Posterior cingulate gyrus (tissue), 11 donors: ENCODE measurements at places on chromosomes 16 and 17.

GRCh38 chr16:49531931-49532840 lies 158.6 kb downstream of the C16orf78 start:
- DNase-seq = no peak

DNA sequence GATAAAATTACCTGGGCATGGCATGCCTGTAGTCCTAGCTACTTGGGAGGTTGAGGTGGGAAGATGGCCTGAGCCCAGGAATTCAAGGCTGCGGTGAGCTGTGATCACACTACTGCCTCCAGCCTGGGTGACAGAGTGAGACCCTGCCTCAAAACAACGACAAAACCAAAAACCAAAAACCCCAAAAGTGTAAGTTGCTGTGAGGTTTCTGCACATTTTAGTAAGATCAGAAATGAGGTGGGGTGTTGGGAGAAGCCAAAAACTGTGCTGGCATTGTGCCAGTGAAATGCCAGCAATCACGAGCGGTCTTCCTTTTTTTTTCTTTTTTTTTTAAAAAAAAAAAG lies 114.6 kb downstream of the PITPNC1 start:
- no peak for DNase-seq

DNA sequence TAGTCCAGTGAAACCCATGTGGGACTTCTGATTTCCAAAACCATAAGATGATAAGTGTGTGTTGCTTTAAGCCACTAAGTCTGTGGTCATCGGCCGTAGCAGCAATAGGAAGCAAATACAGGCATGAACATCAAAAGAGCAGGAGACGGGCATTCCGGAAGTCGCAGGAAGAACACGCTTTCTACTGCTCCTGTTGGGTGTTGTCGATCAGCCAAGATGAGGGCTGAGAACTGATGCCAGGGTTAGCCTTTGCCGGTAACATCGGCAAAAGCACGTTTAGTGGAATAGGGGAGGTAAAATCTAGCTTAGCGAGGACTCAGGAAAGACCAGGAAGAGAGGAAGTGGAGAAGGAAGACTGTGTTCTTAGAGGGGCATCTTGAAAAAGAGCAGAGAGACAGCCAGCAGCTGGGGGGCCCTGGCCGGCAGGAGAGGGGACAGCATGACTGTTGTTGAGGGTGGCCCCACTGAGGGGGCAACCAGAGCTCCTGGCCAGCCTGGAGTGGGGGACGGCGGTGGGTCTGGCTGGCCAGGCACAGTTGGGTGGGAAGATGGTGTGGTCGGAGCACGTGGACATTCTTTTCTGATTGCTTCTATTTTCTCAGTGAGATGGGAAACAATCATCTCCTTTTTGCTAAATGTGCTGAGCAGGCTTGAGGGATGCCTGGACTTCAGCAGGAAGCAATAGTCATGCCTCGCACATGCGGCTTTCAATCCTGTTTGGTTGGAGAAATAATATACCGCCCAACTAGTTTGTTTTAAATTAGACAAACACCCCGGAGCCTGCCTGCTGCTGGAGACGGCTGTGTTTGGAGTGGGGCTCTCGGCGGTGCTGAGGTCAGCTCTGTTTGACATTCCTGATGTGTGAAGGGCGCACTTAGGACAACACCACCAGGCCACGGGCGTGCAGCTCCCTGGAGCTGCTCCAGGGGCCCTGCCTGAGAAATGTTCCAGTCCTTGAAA lies 109.9 kb downstream of the METRNL start:
- no peak for DNase-seq

GRCh38 chr17:45387739-45388138 lies 44.9 kb downstream of the ARHGAP27 start:
- DNase-seq = no peak

DNA sequence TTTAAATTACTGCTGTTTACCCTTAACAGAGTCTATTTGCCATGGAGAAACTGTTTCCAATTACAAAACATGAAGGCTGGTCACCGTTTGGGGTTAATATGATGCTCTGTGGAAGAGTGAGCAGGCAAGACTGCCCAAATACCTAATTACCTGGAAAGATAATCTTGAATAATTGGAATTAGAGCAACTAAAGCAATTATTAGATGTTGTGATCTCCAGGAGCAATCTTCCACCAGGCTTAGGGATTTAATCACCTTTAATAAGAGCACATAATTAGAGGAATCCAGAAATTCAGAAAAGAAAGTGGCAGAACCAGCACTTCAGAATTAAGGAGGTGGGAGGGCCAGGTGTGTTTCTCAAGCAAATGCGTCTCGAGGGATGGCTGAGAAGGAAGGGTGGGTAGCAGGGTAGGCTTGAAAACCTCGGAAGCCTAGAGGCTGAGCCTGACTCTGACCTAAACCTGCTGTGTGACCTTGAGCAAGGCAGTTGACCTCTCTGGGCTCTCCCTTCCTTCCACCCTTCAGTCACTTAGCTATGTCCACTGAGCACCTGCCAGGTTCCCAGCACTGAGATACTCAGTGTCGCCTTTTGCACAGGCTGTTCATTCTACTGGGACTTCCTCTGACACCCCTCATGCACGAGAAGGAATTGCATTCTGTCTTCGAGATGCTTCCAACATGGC lies 113.2 kb downstream of the GSG1L start:
- DNase-seq = no peak

DNA sequence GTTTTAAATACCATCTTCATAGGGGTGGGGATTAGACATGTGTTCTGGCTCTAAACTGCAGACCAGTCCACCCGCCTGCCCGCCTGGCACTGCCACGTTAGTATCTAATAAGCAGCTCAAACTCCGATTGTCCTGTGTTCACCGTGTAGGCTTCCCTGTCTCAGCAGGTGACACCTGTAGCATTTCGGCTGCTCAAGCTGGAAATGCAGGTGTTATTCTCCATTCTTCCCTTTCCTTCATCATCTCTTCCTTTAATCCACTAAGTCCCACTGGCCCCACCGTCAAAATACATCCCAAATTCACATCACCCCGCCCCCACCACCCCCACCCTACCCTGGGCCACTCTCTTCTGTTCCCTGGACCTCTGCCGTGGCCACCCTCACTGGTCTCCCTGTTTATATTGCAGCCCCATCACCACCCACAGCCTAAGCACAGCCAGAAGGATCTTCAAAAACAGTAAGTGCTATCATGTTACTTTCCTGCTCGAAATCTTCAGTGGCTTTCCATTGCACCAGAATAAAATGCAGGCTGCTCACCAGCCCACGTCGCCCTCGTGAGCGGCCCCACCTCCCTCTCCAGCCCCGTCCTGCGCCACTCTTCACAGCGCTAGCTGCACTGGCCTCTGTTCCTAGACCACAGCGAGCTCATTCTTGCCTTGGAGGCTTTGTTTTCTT lies 65.1 kb downstream of the RTN4RL1 start:
- peak; percentile 66 for DNase-seq

- no peak for DNase-seq
Measured at GRCh38 chr17:57001541-57001940, 23.6 kb downstream of the SCPEP1 start.

DNA sequence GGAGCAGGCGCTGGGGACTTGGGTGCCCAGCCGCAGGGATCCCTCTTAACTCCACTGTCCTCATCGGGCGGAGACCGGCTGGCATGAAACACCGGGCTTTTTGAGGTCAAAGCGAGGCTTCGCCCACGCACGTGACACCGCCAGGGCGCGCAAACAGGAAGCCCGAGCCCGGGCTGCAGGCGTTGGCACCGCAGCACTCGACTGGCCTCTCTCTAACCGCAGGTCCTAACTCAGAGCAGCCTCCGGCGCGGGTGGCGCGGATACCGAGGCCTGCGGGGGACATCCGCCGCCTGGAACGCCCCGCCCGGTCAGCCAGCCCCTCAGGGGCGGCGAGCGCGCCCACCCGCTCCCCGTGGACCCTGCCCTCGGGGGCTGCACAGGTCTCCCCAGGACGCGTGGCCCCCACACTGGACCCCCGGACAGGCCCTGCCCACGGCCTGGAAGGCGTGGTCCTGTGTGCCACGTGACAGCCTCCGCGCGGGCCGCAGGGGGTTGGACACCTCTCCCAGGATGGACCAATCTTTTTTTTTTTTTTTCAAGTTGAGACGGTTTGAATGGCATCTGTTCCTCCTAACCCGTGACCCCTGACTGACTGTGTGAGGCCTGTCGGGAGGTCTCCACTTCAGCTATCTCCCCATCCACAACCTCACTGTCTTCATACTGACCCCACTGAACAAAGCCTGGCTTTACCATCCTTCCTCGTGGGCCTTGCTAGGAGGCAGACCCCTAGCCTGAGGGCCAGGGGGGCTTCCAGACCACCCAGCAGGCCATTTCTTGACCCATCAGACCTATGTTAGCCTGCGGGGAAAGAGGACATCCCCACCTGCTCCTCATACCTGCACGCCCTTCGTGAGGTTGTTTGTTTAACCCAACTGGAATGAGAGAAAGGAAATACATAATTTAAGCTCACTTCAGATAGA lies 8.4 kb upstream of the SLC47A2 start:
- DNase-seq = peak; percentile 79

GRCh38 chr17:33436321-33436720 lies 143.2 kb upstream of the ASIC2 start:
- DNase-seq = no peak

GRCh38 chr16:75011634-75012307 lies 12.9 kb downstream of the ZNRF1 start:
- no peak for DNase-seq

DNA sequence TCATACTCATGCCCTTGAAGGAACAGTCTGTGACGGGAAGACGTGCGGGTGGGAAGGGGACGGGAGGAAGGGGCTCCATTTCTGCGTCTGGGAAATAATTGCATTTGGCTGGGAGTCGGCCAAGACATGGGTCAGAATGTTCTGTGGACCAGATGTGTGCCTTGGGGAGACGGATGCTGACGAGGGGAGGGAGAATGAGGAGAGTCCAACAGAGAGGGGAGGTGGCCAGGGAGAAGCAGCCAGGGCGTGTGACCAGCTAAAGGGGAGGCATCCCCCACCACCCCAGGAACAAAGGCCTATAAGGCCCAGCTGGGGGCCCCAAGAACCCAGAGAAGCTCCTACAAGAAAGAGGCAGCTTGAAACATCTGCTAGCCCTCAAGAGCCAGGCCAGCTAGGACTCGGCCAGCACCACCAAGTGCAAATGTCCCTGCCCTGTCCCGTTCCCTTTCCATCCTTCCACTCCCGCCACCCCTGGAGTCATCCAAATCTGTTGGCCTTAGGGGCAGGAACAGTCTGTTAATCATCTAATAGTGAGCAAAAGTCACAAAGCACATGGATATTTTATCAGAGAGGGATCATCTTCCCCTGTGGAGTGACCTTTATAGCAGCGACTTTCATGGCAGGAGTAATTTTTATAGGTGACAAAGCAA lies 42.5 kb upstream of the BCO1 start:
- no peak for DNase-seq

- DNase-seq = peak; percentile 24
Measured at GRCh38 chr17:6853764-6854442, 22.4 kb upstream of the TEKT1 start.

DNA sequence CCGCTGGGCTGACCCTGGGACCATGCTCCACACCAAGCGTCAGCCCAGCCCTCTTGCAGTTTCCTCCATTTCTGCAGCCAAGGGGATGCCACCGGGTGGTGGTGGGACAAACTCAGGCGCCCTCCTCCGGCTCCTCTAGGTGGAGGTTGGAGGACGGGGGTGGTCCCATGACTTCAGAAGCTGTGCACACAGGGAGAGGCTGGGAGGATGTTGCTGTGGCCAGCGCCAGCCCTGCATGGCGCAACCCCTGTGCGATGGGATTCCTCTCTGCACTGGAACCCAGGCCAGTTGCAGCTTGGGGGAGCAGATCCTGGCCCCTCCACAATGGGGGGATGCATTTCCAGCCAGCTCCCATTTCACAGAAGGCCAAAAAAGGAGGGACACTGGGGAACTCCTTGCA lies 246.5 kb downstream of the C16orf95 start:
- DNase-seq = no peak

DNA sequence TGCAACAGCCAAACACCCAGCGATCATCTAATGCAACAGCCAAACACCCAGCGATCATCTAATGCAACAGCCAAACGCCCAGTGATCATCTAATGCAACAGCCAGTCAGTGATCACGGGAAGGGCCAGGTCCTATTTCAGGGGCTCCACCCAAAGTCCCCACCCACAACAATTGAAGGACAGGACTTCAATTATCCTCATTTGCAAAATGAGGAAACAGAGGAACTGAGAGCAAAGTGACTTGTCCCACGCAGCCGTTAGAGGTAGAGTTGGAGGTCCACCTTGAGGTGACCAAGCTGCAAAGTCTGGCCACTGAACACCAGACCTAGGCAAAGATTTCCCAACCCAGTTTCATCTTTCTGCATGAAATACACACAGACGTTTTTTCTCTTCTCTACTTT lies 3.7 kb downstream of the ZG16B start:
- no peak for DNase-seq

GRCh38 chr17:60087882-60088669 lies 9.4 kb upstream of the HEATR6 start:
- DNase-seq = no peak

DNA sequence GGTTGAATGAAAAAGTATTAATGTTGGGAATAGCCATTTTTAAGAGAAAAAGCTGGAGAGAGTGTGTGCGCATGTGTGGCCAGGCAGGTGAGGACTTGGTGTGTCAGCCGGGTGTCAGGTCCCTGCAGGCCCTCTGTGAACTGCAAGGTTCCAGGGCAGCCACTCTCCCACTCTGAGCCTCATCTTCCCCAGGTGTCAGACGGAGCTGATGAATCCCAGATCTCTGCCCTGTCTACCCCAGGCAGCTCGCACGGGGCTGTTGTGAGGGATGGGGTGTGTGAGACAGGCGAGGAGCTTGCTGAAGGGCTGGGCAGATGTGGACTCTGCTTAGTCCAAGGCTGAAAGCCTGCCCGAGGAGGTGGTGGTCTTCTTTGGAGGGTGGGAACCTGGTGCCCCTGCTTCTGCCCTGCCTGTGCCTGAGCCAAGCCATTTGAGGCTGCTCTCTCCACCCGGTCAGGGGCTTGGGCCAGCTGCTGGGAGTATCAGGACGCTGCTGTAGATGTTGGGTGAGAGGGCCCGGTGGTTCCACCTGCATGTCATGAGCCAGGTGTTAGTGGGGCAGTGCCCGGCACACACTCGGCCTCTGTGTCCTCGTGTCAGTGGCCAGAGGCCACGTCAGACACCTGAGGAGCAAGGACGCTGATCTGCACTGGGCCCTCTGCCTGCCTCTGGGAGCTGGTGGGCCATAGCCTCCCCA lies 122.4 kb downstream of the RAB11FIP4 start:
- no peak for DNase-seq

- no peak for DNase-seq
Measured at GRCh38 chr17:76048711-76049110, 21.6 kb upstream of the EVPL start.

GRCh38 chr16:68283346-68283745 lies 19.0 kb downstream of the SLC7A6 start:
- peak; percentile 24 for DNase-seq
